ENCODE measurements at places on chromosomes 5 and 9.

DNA sequence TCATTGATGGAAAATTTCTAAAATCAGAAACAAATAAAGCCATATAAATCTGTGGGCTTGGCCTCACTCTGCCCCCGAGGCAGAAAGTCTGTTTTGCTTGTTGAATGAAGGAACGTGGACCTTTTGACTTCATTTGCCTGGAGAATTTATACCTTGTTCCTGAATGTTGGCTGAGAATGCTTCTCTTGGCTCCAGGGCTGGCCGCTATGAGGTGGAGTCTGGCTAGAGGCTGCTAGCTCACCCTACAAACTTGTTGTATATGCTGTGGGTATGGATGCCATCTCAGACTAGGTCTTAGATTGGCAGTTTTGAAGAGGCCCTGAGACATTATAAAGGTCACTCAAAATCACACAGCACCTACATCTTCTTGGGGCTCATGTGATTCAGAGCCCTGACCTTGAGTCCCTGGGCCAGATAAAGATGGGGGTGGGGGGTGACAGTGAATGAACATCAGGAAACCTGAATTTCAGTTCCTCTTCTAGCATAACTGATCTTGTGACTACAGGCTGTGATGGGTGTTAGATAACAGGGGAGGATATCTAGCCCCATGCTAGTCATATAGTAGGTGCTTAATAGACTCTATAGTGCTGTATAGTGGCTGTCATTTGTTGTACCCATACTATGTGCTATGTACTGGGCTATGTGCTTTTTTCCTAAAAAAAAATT lies 2.8 kb downstream of the GM2A start:
- no peak for DNase-seq

DNA sequence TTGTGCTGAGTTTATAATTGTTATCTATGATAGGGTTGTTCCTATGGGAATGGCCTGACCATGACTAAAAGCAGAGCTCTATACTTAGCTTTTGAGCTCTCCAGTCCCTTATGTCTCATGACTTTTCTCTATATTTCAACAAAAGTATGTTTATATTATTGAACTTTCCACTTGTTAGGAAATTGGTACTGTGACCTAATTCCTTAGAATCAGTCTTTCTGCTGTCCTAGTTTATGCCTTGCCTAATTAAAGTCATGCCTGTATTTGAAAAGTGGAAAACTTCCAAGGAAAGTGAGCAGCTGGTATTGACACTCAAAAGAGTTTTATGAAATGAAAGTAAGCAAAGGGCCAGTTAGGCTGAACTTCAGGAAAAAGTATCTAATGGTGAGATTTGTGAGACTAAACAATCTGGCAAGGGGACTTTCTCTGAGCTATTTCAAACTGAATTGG lies 68.6 kb downstream of the XRCC4 start:
- DNase-seq, result no peak

DNA sequence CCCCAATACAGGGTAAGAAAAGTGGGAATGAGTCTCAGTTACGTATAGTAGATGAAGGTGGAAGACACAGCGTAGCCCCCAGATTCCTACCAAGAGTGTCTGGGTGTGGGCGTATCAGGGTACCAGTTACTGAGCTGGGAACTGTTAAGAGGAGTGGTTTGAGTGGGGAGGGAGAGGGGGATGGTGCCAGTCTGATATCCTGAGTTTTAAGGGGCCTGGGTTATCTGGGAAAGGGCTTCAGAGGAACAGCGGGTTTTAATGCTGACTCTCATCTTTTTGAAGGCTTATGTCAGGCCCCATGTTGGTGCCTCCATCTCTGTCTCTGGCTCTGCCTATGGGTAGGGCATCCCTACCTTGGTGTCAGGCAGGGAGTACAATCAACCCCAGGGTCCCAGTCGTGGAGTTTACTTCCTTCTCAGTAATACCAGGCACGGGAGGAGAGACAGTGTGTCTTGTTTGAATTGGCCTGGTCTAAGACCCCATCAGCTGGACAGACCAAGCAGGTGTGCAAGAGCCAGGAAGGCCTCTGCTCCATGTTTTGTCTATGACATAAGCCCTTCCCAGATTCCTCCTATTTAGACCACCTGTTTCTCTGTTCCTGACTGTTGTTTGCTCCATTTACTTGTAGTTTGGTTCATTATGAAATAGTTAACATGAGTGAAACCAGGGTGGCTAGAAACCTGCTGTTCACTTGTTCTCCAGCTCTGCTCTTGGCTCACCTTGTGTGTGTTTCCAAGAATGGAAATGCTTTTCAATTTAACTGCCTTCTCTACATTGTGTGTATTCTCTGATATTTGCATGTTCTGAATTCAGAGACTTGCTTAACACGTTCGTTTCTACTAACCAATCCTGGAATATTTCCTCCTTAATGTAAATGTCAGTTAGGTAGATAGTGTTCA lies 125.6 kb downstream of the DAB2IP start:
- DNase-seq, result no peak

DNA sequence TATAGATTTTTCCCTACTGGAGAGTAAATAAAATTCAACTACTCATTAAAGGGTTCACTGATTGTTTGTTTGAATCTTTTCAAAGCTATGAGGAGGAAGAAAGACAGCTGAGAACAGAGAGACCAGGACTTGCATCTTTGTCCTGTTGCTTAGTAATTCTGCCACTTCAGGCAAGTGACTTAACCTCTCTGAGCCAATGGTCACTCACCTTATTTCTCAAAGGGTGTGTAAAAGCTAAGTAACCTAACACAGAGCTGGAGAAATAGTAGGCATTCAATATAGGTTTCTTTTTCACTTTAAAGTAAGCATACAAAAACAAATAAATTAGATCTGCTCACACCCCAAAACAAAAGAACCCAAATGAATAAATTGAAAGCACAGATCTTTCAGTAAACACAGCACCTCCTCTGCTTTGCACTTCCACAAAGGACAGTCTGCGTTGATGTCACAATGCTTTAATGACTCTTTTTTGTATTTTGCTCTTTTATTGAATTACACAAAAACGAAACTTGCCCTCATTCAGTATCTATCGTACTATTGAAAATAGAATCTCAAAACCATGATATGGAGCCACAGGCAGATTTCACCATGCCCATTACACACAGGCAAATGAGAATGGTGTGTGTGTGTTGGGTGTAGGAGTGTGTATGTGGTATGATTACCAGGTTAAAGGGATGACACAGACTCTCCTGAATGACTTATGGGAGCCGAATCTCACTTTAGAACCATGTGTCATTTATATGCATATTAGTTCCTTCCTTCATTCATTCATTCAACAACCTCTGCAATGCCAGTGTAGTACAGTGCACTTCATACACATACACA lies 166.0 kb downstream of the EBF1 start:
- no peak for DNase-seq

DNA sequence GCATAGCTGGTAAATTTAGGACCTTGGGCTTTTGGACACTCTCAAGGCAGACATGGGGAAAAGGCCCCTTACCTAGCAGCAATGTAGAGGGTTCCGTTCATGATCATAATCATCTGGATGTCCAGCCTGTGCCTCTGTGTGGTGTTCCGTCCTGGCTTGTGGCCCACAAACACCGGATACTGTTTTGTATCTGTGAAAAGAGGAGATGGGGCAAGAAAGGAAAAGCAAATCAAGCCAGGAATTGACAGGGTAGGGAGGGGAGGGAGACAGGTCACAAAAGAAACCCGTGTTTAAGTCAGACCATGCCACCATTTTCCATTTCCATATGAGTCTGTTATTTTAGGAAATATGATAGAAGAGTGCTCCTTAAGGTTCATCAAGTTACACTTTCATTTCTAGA lies 72.5 kb downstream of the SEMA6A start:
- no peak for DNase-seq
